ENCODE measurements at places on chromosomes 5 and 9.

GRCh38 chr5:113060408-113061025 is 83.9 kb downstream of the DCP2 start:
- DNase-seq = no peak

DNA sequence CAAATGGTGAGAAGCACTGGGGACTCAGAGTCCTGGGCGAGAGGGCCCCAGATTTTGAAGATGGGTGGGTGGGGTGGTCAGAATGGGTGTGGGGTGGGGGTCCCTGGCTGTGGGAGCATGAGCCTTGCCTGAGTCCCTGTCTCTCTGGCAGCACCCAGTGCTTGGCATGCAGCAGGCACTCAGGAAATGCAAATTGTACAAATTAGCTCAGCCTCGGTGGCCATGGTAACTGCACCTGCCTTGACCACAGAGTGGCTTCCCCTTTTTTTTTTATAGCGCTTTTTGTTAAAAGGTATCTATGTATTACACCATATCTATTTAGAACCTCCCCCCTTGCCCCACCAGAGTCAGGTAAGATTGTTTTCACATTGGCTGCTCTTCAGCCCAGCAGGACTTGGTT is 19.2 kb upstream of the PITX1 start:
- no peak for DNase-seq

GRCh38 chr9:81182431-81182830 is 506.9 kb downstream of the TLE1 start:
- DNase-seq = peak; percentile 13

GRCh38 chr5:172849606-172850453 is 15.8 kb downstream of the ERGIC1 start:
- no peak for DNase-seq

DNA sequence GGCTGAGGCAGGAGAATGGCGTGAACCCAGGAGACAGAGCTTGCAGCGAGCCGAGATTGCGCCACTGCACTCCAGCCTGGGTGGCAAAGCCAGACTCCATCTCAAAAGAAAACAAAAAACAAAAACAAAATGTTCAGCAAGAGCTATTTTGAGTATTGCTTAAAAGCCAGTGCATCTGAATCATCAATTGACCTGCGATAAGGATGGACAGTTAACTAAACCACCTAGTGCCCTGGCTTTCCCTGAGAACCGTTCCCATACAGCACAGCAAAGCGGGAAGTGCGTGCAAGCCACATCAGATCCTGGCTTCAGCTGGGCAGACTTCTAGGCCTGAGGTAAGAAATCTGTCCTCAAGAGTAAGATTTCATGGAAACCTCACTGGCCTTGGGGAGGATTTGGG is 2.7 kb downstream of the DYNC2I2 start:
- DNase-seq = no peak

- DNase-seq = peak; percentile 62
Measured at GRCh38 chr9:69223605-69224004, 49.5 kb downstream of the TJP2 start.

GRCh38 chr5:143338658-143339366 is 64.7 kb downstream of the NR3C1 start:
- DNase-seq = no peak

- no peak for DNase-seq
Measured at GRCh38 chr5:9362600-9362999, 183.3 kb downstream of the SEMA5A start.

GRCh38 chr5:39485079-39485478 is 60.3 kb upstream of the DAB2 start:
- no peak for DNase-seq

DNA sequence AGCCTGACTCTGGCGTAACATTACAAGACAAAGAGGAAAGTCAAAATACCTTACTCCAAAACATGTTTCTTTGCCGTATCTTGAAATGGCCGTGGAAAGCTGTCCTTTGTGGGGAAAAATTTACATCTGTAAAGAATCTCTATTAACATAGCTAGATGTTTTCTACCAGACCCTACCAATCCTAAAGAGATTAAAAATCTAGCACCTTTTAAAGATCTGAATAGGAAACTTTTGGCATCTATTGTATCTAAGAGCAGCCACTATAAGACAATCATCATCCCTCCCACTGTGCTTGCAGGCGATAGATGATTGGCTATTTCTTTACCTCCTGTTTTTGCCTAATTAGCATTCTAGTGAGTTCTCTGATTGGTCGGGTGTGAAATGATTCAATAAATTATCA is 82.5 kb upstream of the SNCAIP start:
- DNase-seq = no peak

GRCh38 chr5:180831139-180832093 is 28.8 kb upstream of the MGAT1 start:
- DNase-seq = peak; percentile 86

DNA sequence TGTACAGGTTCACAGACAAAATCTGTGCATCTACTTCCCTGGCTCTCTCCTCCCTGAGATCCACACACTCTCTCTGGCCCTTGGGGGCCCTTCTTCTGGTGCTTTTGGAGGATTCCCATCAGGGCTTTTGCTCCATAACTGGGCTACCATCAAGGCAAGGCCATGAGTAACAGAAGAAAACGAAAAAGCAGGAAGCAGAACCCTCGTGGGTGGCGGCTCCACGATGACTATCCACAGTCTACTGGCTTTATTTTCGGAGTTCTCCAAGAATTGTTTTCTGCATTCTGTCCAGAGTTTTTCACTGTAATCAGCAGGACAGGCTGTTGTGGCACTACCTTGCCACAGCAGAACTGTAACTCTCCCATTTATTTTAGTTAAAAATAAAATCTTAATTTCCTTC is 19.9 kb downstream of the PNPLA7 start:
- DNase-seq = no peak

DNA sequence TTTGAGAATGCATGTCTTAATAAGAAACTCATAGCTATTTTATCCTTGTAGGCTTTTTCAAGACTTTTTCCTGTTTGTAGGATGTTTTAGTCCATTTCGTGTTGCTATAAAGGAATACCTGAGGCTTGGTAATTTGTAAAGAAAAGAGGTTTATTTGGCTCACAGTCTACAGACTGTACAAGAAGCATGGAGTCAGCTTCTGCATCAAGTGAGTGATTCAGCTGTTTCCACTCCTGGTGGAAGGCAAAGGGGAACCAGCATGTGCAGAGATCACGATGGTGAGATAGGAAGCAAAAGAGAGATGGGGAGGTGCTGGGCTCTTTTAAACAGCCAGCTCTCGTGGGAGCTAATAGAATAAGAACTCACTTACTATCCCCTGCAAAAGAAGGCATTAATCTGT is 177.3 kb downstream of the ALDH1A1 start:
- DNase-seq = no peak

DNA sequence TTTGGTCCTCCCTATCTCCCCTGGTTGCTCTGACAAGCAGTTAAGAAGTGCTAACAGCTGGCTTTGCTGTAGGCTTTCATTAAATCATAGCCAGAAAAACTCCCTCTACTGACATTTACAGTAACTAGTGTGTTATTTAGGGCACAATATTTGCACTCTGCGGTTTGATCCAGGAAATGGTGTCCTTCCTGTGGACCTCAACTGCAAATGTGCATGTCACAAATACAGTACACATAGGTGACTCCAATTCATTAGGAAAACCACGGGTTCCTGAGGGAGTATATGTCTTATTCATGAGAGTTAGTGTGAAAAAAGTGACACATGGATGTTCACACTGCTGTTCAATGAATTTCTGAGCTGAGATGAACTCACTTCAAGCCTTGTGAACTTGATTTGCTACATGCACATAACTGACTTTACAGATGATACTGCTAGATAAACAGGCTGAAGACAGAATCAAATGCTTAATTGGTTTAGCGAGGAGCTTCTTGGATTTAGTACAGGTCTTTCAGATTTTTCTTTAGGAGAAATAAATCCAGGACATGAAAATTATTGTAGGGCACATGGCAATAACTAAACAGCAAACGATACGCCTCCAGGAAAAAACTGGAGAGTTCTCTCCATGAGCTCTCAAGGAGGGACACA is 281.5 kb downstream of the EFNA5 start:
- DNase-seq = no peak

GRCh38 chr5:142627383-142628217 is 58.3 kb downstream of the FGF1 start:
- no peak for DNase-seq

DNA sequence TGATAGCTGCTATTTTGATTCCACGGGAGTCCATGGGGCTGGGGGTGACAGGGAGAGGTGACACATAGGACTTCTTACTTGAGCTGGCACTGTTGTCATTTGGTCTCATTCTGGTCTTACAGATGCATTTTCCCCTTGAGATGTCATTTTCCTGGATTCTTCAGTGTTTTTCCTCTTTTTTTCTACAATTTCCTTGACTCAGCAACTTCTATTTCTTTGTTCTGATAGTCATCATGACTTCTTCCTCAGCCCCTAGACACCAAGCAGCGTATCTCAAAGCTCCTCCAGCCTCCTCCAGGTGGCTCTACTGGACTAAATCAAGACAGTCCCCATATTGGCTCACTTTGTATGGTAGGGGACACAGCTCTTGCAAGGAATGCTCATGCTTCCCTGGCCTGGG is 16.5 kb downstream of the LVRN start:
- no peak for DNase-seq

- DNase-seq = no peak
Measured at GRCh38 chr5:138233280-138233679, 20.2 kb upstream of the CDC23 start.

DNA sequence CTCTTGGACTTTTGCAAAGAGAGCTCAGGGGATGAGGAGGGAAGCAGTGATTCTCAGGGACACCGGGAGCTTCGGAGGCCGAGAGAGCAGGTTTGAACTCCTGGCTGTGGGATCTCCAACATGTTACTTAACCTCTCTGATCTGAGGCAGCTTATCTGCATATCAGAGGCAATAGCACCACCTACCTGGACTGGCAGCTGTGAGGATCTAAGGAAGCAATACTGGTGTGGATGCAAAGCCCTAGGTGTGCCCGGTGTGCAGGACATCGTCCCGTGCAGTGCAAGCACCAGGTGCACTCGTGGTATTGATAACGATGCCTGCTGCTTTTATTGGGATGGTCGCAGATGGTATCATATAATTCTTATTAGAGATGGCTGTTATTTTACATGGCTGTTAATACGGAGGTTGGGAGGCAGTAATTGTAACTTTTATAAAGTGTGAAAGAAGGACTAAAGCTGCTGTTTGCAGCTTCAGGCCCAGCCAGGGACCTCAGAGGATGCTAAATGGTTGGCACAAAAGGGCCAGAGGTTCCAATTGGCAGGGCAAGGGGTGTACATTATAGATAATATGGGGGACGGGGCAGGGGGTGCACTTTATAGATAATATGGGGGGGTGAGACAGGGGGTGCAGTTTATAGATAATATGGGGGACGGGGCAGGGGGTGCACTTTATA is 14.9 kb downstream of the COL5A1 start:
- no peak for DNase-seq

GRCh38 chr5:77258652-77259051 is 48.2 kb downstream of the PDE8B start:
- no peak for DNase-seq

- DNase-seq = no peak
Measured at GRCh38 chr9:125739436-125739835, 7.7 kb upstream of the PBX3 start.

- peak; percentile 37 for DNase-seq
Measured at GRCh38 chr9:95409650-95410426, 92.3 kb upstream of the FANCC start.
